NCI-H1092 (cell line): ENCODE measurements at places on chromosomes 4 and X.

- DNase-seq: no peak
Measured at GRCh38 chr4:14716691-14717090, 285.6 kb upstream of the CPEB2 start.

DNA sequence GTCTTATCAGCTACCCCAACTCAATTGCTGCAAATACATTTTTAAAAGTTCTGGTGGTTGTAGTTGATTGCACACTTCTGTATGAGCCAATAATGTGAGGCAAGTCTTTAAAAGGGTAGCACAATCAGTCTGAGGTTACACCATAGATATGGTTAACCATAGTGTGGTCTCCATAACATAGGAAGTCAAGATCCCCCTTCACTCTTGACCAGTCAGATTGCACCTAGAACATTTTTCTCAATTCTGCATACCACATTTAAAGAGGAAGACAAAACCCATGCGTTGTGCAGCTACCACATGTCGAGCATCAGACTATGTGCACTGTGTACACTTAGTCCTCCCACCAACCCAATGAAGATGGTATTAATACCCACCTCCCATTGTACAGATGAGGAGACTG lies 26.5 kb upstream of the CYBB start:
- no peak for DNase-seq

- no peak for DNase-seq
Measured at GRCh38 chr4:156615066-156615531, 356.5 kb downstream of the PDGFC start.

DNA sequence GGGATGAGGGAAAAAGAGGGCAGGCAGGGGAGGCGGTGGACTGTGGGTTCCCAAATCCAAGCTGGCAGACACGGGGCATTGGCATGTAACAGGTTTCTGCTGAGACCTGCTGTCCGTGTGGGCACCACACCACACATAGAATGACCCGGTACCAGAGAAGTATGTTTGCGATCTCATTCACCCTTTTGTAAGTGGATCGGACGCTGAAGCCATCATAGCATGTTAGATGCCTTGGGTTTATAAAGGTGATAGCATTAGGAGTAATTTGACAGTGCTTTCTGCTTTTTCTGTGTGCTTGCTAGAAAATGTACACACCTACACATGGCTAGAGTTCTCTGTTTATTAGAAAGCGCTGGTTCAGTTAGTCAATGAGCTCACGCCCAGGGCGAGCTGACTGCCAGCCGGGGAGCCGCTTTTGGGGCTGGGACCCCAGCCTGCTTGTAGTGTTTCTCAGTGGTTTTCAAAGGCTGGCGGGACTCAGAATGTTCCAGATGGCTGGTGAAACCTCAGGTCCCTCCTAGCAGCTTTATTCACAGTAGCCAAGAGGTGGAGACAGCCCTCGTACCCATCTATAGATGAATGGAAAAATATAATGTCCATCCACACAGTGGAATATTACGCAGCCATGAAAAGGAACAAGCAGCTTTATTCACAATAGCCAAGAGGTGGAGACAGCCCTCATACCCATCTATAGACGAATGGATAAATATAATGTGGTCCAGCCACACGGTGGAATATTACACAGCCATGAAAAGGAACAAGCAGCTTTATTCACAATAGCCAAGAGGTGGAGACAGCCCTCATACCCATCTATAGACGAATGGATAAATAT lies 579 bp downstream of the IL3RA start:
- DNase-seq: no peak

DNA sequence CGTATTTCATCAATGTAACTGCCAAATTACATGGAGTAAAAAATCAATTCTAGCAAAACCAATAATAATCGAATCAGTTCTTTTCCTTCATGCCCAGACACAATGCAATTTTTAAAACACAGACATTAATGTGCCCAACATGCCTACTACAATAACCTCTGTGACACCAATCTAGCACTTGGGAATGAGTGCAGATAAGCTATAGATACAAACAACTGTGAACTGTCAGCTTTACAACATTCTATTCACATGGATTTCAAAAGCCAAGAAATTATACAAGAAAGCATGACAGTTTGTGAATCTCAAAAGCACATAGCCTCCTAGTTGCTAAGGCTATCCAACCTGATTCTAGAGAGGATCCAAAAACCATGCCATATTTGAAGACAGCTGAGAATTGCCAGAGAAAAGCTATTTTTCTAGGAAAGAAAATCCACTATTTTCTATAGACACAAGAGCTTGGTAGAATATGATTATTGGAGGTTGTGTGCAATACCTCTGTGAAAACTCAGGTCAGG lies 80.6 kb downstream of the COMMD8 start:
- no peak for DNase-seq

DNA sequence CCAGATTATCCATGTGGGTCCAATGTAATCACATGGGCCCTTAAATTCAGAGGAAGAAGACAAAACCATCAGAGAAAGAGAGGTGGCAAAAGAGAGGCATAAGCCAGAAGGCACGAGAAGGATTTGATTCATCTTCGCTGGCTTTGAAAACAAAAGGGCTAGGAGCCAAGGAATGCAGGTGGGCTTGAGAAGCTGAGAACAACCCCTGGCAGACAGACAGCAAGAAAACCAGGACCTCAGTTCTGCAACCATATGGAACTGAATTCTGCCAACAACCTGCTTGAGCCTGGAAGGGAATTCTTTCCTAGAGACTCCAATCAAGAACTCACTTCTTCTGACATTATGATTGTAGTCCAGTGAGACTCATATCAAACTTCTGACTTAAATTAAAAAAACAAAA lies 1531.8 kb downstream of the PCDH7 start:
- DNase-seq: no peak

GRCh38 chrX:96445531-96446065 lies 239.0 kb upstream of the DIAPH2 start:
- no peak for DNase-seq

- DNase-seq: no peak
Measured at GRCh38 chr4:5666741-5667140, 41.6 kb downstream of the EVC2 start.

- DNase-seq: no peak
Measured at GRCh38 chr4:184911310-184911709, 85.5 kb upstream of the ACSL1 start.

GRCh38 chrX:70553516-70553915 lies 108.9 kb downstream of the DLG3 start:
- no peak for DNase-seq

DNA sequence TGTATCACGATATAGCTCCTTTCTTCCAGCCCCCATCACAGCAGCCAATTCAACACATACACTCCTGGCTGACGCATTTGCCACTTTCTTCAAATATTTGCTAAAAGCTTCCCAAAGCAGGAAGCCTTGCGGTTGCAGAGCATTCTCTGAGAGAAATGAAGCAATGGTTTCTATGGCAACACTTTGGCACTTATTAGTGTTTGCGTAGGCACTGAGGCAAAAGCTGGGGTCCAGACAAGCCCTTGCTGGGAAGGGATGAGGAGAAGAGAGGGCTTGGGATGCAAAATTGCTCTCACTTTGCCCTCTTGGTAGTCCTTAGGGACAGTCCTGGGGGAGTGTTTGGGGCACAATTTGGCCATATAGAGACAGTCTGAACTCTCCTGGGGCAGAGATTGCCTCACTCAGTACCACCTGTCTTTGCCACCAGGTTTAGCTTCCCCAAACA lies 55.0 kb upstream of the PAK3 start:
- peak; percentile 6 for DNase-seq

GRCh38 chr4:41715155-41715554 lies 33.4 kb downstream of the PHOX2B start:
- no peak for DNase-seq

GRCh38 chr4:148649652-148650331 lies 207.6 kb upstream of the NR3C2 start:
- no peak for DNase-seq

DNA sequence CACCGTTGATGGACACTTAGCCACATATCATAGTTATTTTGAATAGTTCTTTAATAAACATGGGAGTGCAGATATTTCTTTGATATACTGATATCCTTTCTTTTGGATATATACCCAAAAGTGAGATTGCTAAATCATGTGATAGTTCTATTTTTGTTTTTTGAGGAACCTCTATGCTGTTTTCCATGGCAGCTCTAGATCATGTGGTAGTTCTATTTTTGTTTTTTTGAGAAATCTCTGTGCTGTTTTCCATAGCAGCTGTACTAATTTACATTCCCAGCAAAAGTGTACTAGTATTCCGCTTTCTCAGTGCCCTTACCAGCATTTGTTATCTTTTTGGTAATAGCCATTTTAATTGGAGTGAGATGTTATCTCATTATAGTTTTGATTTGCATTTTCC lies 3.6 kb downstream of the SH3BGRL start:
- no peak for DNase-seq

DNA sequence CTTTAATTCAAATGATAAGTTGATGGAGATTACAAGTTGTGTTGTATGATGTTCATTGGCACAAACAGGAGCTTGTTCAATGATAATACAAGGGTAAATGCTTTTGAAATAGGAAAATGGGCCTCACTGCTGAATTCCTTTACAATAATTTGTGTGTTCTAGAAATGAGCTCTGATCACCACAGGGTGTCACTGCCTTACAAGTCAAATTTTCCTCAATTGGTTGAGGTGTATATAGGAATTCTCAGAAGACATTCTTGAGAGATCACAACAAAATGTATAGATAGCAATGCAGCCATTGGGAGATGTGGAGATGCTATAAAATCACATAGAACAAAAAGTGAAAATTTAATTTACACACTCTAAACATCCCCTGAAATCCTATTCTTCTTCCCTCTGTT lies 49.6 kb downstream of the KLF8 start:
- DNase-seq: no peak

DNA sequence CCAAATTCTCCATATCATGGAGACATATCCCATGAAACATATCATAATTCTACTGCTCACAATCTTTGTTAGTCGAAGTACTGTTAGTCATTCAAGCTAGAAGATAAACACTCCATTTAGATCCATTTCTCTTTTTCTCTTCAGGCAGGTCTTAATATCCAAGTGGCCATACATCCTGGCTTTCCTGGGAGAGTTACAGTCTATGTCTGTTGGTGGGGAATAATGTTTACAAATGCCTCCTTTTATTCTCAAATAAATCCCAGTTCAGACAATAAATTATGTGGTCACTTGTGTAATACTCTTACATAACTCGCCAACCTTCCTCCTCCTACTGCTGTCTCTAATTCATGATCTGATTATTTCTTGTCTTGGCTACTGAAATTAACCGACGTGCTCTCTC lies 82.1 kb downstream of the VCX3B start:
- no peak for DNase-seq

DNA sequence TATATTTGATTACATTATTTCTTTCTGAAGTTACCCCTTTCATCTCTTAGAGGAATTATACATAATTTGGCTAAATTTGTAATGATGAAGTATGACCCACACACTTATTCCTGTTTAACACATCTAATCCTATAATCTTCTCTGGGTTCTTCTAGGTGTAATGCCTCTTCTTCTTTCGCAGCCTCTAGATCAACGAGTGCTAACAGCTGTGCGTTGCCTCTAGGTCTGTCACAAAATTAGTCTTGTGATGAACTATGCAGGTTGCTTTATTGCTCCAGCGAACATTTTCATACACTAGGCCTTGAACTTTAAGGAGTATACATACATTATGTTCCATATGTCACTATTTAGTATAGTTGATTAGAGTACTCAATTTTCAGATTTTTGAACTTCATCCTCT lies 89.9 kb downstream of the TTC29 start:
- no peak for DNase-seq

DNA sequence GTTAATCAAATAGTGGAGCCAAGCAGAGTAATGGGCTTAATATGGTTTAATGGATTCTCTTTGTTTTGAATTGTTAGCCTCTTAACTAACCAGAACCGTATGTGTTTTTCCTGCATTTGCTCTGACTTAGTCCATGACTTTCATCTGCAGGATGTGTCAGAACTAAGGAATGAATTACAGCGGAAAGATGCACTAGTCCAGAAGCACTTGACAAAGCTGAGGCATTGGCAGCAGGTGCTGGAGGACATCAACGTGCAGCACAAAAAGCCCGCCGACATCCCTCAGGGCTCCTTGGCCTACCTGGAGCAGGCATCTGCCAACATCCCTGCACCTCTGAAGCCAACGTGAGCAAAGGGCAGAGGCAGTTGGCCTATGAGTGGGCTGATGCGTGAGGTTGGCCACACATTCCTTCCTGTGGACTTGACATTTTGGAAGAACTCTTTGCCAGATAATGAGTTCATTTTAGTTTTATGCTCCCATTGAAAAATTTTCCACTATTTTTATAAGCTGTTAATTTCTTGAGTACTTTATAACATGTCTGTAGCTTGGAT lies 9.1 kb downstream of the MED28 start:
- DNase-seq: no peak

DNA sequence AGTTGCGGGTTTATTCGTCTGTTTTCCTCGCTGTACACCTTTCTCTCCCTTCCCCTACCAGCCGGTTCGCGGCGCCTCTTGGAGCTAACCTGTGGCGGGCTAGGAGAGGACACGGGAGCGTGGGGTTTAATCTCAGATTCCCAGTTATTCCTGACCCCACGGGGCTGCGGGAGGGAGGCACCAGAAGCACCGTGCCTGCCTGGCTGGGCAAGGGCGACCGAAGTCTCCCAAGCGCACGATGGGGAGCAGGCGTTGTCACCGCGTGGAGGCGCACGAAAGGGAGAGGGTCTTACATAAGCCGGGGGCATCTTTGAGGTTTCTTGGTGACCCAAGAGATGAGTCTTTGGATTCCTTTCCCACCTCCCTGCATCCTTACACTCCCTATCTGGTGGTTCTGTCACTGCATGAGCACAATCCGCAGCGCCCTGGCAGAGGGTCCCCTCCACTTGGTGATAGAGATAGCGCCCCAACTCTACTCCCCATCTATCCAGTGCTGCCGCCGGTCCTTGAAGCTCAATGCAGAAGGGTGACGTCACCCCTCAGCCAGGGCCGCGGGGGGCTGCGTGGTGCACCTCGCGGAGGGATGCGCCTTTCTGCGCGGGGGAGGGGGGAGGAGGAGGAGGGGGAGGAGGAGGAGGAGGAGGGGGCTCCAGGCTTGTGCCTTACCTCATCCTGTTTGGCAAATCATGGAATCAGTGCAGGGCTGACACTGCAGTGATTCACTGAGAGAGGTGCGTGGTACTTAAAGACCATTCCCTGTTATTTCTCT lies 793 bp downstream of the TSPAN7 start:
- DNase-seq: peak; percentile 31

- no peak for DNase-seq
Measured at GRCh38 chr4:121255986-121256750, 92.0 kb upstream of the TNIP3 start.

GRCh38 chr4:180434131-180434895 lies 1808.9 kb upstream of the TENM3 start:
- no peak for DNase-seq

GRCh38 chrX:71396576-71396975 lies 30.4 kb downstream of the TAF1 start:
- no peak for DNase-seq

- DNase-seq: no peak
Measured at GRCh38 chr4:120331486-120332370, 265.1 kb upstream of the MAD2L1 start.

DNA sequence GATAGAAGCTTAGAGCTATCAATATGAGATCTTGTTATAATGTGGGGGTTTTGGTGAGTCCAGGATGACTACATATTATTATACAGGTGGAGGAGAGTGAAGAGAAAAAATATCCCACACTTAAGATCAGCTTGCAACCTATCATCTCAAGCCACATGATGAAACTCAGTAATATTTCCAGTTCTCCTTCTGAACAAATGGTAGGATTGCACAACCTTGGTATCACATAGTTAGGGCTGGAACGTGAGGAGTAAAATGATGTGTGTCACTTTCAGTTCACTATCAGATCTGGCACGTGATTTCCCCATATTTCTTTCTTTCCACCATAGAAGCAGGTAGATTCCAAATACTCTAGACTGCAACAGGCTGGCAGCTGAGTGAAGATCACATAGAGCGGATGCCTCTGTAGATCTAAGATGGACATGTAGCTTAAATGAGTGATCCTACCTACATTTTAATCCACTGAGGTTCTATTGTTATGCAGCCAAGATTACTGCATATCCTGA lies 150.6 kb upstream of the ANKRD50 start:
- no peak for DNase-seq
